ENCODE measurements at places on chromosomes 12 and 14.

- DNase-seq: no peak
These were observed 223.1 kb upstream of the CAND1 start for GRCh38 chr12:67046062-67046461.

- DNase-seq: no peak
These were observed 36.4 kb downstream of the ANKS1B start for GRCh38 chr12:99948370-99948769.

- DNase-seq: no peak
These were observed 11.6 kb downstream of the RAP1B start for GRCh38 chr12:68622250-68622649.

- no peak for DNase-seq
These were observed 233.3 kb downstream of the NEDD1 start for GRCh38 chr12:97140355-97140754.

GRCh38 chr12:55041345-55042055 lies 21.7 kb downstream of the NEUROD4 start:
- DNase-seq: no peak

DNA sequence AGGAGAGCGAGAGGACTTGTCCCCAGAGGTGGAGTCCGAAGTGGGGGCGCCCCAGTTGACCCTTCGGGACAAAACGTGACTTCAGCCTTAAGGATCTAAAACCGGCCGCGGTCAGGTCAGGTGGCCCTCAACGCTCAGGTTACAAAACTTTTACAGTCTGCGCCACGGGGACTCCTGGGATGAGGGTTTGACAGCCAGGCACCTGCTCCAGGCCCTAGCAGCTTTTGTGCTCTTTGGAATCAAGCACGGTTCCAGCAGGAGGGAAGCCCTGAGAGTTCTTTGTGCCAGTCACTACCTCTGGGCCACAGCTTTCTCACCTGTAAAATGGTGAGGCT lies 337 bp downstream of the ZC2HC1C start:
- no peak for DNase-seq

- DNase-seq: no peak
These were observed 1322.3 kb upstream of the TMEM132C start for GRCh38 chr12:126944684-126945083.

DNA sequence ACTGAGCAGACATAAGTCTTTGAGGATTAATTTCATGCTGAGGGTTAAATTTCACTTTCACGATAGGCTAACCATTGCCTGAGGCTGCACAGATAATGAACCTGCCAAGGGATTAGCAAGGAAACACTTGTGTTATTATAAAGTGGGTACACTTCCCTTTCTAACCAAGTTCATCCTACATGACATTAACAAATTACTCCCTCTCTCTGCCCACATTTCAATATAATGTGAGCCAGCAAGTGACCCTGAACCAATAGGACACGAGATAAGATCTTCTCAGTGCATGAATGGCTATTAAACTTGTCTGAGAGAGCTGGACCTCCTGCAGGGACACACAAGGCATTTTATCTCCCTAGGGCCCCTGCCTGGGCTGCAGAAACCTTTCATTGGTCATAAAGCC lies 173.5 kb downstream of the PAX9 start:
- no peak for DNase-seq

DNA sequence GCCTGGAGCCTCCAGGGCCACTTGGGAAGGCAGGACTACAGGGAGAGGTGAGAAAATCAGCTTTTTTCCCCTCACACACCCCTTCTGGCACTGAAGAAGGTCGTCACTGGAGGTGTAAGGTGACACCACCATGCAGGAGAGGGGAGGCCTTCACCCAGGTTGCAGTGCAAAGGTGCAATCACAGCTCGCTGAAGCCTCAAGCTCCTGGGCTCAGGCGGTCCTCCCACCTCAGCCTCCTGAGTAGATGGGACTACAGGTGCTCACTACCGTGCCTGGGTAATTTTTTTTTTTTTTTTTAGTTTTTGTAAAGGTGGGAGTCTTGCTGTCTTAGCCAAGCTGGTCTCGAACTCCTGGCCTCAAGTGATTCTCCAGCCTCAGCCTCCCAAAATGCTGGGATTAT lies 93.6 kb downstream of the TNFAIP2 start:
- no peak for DNase-seq

DNA sequence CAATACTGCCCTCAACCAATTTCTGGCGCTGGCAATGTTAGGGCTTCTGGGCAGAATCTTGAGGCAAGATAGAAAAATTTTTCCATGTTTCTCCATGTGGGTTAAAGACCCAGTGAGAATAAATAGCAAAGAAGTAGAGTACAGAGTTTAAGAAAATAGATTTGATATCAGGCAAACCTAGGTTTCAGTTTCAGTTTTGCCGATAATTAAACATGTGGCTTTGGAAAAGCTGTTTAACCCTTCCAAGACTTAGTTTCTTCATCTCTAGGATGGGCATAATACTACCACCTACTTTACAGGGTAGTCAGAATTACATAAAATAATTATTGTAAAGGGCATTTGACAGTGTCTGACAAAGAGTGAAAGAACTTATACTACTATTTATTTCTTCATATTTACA lies 360.4 kb downstream of the PCNX1 start:
- no peak for DNase-seq

GRCh38 chr12:58889557-58889956 lies 30.7 kb downstream of the LRIG3 start:
- no peak for DNase-seq

GRCh38 chr12:1848745-1849144 lies 28.4 kb downstream of the LRTM2 start:
- no peak for DNase-seq
